KG1 (cell line): ENCODE measurements at places on chromosomes 3 and 15.

DNA sequence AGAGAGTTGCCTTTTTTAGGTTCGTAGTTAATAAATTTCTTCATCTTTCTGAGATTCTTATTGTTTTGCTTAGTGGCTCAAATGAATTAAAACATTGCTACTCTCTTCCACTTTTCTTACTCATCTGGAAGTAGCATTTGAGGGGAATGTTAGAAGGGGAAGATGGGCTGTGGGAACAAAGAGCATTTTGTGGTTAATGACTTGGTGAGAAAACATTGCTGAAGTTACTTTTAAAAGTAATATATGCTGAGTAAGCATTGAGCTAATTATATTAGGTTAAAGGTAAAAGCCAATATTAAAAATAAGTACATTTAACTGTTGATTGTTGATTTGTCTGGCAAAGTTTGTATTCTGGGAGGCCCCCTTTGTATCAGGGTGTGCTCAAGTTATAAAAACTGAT, 5.7 kb downstream of the MORF4L1 start:
- no peak for DNase-seq

DNA sequence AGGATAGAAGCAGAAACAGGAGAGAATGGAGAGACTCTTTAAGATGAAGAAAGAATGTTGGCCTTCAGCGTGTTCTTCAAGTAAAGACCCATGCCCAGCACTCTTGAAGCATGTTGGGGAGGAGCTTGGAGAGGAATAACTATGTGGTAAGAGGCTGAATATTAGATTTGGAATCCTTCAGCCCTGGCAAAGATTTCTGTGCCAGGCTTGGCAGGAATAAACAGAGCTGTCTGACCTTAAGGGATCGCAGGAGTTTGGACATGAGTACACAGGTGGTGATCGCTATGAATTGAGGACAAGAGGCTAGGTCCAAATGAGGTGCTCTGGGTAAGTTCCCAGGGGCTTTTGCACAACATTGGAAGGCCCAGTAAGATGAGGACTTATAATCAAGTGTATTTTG, 132.6 kb upstream of the TBL1XR1 start:
- no peak for DNase-seq

DNA sequence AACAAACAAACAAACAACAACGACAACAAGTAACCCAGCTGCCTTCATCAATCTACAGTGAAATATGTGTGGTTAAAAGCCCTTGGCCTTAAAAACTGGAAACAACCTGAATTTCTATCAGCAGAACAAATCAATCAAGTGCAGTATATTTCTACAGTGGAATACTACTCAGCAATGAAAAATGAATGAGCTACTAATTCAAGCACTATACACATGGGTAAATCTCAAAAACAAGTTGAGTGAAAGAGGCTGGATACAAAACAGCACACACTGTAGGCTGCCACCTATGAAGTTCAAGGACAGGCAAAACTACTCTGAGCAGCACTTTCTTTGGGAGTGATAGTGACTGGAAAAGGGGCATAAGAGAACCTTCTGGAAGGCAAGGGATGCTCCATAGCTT, 395.5 kb upstream of the PROK2 start:
- DNase-seq: no peak

GRCh38 chr3:169122416-169122815, 541.1 kb downstream of the MECOM start:
- DNase-seq: no peak

GRCh38 chr15:38149315-38149714, 103.3 kb upstream of the SPRED1 start:
- no peak for DNase-seq

GRCh38 chr3:156071031-156071430, 49.3 kb upstream of the KCNAB1 start:
- no peak for DNase-seq

GRCh38 chr15:29914511-29914926, 92.3 kb upstream of the TJP1 start:
- DNase-seq: no peak

- DNase-seq: no peak
Measured at GRCh38 chr3:146899171-146899570, 294.0 kb upstream of the PLSCR5 start.

DNA sequence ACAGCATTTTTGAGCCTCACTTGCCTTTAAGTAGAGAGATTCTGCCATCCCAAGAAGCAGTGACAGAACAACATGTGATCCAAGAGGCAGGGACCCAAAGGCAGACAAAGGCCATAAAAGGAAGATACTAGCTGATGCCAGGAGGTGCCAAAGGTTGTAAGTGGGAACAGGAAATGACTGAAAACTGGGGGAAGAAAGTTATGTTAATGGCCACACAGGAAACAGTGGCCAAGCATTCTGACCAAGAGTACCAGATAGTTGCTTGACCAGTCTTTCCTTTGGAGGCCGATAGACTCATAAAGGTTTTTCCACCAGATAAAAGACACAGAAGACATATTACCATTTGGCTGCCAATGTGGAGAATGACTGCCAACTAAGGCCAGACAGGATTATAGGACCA, 274.5 kb upstream of the PEX5L start:
- no peak for DNase-seq

GRCh38 chr3:20080956-20081554, 40.8 kb downstream of the KAT2B start:
- no peak for DNase-seq

DNA sequence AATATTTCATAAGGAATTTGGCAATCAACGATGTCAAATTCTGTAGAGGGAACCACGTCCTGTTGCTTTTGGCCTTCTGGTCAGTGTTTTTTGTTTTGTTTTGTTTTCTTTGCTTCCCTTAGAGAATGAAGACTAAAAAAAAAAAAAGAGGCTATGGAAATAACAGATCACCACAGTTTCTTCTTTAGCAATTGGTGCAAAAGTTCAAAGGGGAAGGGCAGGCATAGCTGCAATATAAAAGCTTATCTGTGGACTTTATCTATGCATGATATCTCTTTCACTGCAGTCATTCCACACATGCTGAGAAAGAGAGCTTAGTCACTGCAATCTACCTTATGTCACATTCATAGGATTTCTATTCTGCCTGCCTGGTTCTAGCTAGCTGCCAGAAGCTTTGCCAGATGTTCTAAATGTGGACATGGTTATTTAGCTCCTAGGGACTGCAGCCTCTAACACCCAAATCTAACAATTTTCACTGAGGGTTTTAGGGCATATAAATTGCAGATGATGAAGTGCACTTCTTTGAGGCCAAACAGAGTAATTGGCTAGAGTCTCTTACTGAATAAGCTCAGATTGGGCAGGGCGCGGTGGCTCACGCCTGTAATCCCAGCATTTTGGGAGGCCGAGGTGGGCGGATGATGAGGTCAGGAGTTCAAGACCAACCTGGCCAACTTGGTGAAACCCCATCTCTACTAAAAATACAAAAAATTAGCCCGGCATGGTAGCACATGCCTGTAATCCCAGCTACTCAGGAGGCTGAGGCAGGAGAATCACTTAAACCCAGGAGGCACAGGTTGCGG, 637.2 kb downstream of the NTRK3 start:
- no peak for DNase-seq

GRCh38 chr15:40424483-40425115, 16.2 kb upstream of the BAHD1 start:
- DNase-seq: no peak

- peak; percentile 19 for DNase-seq
Measured at GRCh38 chr3:161854232-161854771, 357.7 kb downstream of the OTOL1 start.

GRCh38 chr3:151351219-151351618, 21.9 kb upstream of the P2RY13 start:
- DNase-seq: peak; percentile 63

GRCh38 chr3:97010881-97011657, 196.7 kb downstream of the EPHA6 start:
- DNase-seq: no peak

DNA sequence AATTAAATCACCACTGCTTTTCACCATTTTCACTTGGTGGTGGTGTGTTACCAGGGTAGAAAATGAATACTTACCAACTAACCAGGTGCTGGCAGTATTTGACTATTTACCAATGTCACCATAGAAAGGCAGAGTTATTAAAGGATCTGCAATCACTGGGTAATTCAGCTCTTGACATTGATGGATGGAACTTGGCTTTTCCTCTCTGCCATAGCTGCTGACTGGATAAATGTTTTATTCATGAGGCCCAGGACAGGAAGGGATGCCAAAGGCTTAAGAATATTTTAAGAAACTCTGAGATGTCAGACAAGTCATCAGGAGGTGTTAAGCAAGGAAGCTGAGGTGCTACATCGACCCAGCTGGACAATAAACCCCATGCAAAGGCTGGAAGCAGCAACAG, 495.5 kb upstream of the CFAP20DC start:
- DNase-seq: no peak

DNA sequence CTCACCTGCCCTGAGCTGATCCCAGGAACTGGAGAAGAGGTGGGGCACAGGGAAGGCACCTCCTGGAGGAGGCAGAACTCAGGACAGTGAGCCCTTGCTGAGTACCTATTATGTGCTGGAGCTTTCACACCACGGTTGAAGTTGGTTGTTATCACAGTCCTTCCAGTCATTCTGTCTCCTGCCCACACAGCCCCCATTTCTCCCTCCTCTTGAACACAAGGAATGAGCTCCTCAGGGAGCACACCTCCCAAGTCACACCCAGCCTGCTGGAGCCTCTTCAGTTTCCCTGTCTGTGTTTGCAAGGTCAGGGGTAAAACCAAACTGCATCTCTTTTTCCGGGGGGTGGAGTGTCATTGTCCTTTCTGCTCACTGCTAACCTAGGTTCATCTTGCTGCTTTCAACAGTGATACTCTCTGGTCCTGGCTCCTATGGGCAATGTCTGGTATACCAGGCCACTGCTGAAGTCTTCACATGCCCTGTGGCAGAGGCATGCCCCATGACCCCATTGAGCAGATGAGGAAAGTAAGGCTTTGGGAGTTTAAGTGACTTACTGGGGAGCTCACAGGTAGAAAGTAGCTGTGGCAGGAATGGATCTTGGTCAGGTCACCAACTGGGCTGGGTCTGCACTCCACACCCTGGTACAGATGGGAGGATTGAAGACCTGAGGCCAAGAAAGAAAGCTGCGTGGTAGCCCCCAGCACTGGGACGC, 30.0 kb downstream of the C3orf18 start:
- no peak for DNase-seq

DNA sequence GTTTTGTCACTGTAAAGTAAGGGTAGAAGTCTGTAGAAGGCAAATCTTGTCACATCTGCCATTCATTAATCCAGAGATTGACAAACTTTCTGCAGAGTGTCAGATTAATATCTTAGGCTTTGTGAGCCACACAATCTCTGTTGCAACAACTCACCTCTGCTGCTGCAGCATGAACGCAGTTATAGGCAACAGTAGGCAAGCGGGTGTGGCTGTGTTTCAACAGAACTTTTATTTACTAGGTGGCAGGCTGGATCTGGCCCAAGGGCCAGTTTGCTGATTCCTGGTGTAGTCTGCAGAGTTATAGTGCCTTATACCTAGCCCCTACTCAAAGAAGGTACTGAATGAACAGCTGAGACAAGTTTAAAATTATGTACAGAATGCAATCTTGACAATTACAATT, 396.7 kb downstream of the FOXP1 start:
- DNase-seq: no peak

GRCh38 chr15:88382482-88382983, 84.7 kb downstream of the MRPL46 start:
- DNase-seq: no peak
